ENCODE measurements at places on chromosomes 1 and 21. TPM values are rescaled to one million over a fixed set of nuclear protein-coding genes. Genes with fewer than 3 reads are reported as not detected.

DNA sequence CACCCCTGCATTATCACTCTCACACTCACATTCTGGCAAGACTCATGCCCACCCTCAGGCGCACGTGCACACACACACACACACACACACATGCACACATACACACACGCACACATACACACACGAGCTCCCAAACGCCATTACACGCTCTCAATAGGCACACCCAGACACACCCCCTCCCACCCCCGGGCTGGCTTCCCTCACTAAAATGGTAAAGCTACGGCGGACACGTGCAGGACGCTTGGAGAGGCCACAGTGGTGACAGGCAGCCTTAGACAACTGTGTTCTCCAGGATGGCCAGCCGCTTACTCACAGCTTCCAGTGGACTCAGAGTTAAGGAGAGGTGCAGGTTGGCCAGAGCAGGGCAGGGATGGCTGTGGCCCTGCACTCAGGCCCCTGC is 10.1 kb downstream of the MATN1 start:
- peaks cover 28% of the 10 kb centered on the region for H3K4me1 ChIP-seq
- H3K27ac ChIP-seq = peak overlapping the region; percentile 29

DNA sequence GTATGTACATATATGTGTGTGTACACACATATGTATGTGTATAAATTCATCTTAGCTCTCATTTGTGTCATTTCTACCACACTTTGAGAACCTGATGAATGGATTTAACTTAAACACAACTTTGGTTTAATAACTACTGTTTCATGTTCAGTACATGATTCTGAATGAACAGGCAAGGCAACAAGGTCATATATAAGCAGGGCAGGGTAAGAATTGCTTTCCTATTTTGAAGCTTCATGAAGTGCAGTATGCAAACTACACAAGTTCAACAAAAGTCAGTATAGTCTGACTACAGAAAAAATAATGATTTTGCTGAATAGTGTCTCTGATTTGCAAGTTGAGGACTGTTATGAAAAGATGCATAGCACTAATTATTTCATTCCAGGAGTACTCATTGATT is 127.6 kb downstream of the KCNK2 start:
- peaks cover 3% of the 10 kb centered on the region for H3K27me3 ChIP-seq
- no peaks in the 10 kb centered on the region for H3K4me1 ChIP-seq
- no peak for DNase-seq
- H3K36me3 ChIP-seq = no peaks in the 10 kb centered on the region

DNA sequence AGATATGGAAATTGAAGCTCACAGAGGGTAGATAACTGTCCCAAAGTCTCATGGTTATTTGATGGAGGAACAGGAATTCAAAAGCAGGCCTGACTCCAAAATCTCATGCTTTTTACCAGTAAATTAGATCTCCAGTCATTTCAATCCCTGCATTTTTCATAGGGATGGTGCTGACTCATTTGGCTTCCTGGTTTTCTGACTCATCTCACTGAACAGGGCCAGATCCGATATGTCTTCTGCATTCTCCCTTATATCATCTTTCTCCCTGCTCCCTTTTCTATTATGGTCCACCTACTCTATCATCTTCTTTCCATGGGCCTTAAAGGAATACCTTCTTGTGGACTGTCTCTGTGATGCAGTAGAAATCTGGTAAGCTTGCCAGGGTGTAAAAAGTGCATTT is 187.2 kb downstream of the FGGY start:
- no peaks in the 10 kb centered on the region for H3K36me3 ChIP-seq
- DNase-seq = no peak
- no peaks in the 10 kb centered on the region for H3K27me3 ChIP-seq
- no peak overlapping the region for H3K4me3 ChIP-seq
- peaks cover 8% of the 10 kb centered on the region for H3K4me1 ChIP-seq

- DNase-seq = no peak
- H3K4me1 ChIP-seq = peaks cover 23% of the 10 kb centered on the region
- H3K36me3 ChIP-seq = no peaks in the 10 kb centered on the region
- H3K4me3 ChIP-seq = no peak overlapping the region
These were observed 4.9 kb downstream of the LHX9 start for GRCh38 chr1:197922070-197922390.

- no peaks in the 10 kb centered on the region for H3K36me3 ChIP-seq
- no peak overlapping the region for H3K4me3 ChIP-seq
- H3K4me1 ChIP-seq = no peaks in the 10 kb centered on the region
- peaks cover 4% of the 10 kb centered on the region for H3K27me3 ChIP-seq
- DNase-seq = no peak
These were observed 31.7 kb upstream of the RC3H1 start for GRCh38 chr1:174053826-174054225.

DNA sequence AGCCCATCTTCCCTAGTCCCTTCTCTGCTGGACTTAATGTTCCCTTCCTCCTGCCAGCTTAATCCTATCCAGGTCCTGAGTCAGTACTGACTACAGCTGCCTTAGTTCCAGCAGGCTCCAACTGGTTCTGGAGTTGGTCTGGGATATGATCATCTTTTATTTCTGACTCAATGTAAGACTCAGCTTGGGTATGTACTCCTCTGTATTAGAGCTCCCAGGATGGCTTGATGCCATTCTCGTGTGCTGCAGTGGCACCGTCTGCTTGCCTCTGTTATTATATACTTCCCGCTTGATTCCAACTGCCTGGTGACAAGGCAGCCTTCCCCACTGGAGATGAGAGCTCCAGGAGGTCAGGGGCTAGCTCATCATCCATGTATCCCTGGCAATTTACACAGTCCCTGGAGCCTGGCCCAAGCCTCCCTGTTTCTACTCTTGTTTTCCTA is 164.4 kb upstream of the DPT start:
- no peak overlapping the region for H3K27ac ChIP-seq
- H3K36me3 ChIP-seq = no peaks in the 10 kb centered on the region
- no peak overlapping the region for H3K4me3 ChIP-seq

DNA sequence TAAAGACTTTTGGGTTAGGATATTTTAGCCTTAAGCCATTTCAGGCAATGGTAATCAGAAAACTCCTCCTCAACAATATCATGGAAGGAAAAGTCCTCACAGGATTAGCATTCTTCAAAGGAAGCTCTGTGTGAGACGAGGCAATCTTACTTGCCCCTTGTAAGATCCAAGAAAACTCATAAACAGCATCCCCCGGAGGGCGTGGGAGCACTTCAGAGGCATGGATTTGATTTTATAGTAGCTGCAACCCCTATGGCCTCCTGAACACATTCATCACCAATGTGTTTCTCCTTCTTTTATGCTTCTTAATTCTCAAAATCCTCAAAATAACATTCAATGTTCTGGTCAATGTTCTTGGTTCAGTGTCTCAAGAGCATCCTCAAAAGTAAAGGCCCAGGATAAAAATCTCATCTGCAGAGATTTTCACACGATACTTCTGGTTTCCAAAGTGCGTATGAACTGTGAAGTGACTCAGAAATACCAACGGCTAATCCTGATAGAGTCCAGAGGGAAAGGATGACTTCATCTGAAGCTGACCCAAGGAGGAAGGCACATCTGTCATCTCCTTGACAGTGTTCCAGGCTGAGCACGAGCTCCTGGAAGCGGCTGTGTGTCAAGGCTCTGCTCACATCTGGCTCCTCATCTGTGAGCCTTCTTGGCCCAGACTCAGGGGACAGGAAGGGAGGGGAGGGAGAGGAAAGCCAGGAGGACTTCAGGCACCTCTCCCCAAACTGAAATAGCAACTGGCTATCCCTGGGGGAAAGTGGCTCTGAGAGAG is 49.3 kb upstream of the PSEN2 start:
- H3K4me3 ChIP-seq = no peak overlapping the region
- no peaks in the 10 kb centered on the region for H3K27me3 ChIP-seq
- DNase-seq = no peak
- H3K36me3 ChIP-seq = no peaks in the 10 kb centered on the region
- peaks cover 15% of the 10 kb centered on the region for H3K4me1 ChIP-seq

DNA sequence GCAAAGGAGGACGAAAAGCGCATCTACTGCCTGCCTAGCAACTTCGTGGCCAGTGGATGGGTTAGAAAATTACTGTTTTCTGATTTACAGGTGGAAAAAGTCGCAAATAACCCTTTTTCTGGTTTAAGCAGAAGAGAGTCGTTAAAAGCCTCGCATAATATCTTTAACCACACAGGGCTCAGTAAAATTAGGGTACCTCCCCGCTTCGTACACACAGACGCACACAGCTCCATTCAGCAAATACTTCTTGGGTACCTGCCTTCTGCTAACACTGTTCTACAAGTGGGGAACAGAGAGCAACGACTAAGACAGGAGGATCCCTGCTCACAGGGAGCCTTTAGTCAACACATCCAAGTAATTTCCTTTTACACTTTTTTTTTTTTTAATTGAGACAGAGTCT is 704 bp downstream of the ALG6 start:
- H3K4me3 ChIP-seq = peak overlapping the region; percentile 91
- H3K27ac ChIP-seq = peak overlapping the region; percentile 85
- DNase-seq = no peak
- H3K36me3 ChIP-seq = peaks cover 5% of the 10 kb centered on the region

- H3K27ac ChIP-seq = no peak overlapping the region
- H3K36me3 ChIP-seq = peaks cover 7% of the 10 kb centered on the region
- no peaks in the 10 kb centered on the region for H3K27me3 ChIP-seq
- peaks cover 17% of the 10 kb centered on the region for H3K4me1 ChIP-seq
- H3K4me3 ChIP-seq = no peak overlapping the region
These were observed 698 bp upstream of the NTMT2 start for GRCh38 chr1:170145061-170145460.

DNA sequence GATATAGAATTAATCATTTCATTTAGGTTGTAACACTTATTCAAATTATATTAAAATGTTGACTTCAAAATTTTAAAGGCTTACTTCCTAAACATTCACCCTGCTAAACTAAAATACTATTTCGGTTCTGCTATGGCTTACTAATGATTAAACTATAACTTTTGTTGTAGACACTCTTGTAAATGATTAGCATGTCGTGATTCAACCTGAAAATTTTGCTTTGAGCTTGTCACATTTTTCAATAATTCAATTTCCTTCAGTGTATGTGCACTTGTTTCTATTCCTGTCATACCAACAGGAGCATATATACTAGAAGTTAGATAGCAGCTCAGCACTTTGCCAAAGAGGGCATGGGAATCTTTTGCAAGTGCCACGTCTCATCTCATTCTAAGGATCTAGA is 1018.8 kb downstream of the AMY1C start:
- no peaks in the 10 kb centered on the region for H3K36me3 ChIP-seq
- DNase-seq = no peak
- no peak overlapping the region for H3K4me3 ChIP-seq
- no peaks in the 10 kb centered on the region for H3K4me1 ChIP-seq
- H3K27me3 ChIP-seq = no peaks in the 10 kb centered on the region

- no peak overlapping the region for H3K27ac ChIP-seq
- H3K36me3 ChIP-seq = no peaks in the 10 kb centered on the region
- no peaks in the 10 kb centered on the region for H3K27me3 ChIP-seq
These were observed 2.9 kb upstream of the CAMK1G start for GRCh38 chr1:209580577-209580976.

GRCh38 chr1:224127925-224128819 is 14.3 kb downstream of the FBXO28 start:
- H3K4me3 ChIP-seq = no peak overlapping the region
- H3K27me3 ChIP-seq = no peaks in the 10 kb centered on the region
- H3K4me1 ChIP-seq = peaks cover 20% of the 10 kb centered on the region
- DNase-seq = no peak
- H3K27ac ChIP-seq = no peak overlapping the region

DNA sequence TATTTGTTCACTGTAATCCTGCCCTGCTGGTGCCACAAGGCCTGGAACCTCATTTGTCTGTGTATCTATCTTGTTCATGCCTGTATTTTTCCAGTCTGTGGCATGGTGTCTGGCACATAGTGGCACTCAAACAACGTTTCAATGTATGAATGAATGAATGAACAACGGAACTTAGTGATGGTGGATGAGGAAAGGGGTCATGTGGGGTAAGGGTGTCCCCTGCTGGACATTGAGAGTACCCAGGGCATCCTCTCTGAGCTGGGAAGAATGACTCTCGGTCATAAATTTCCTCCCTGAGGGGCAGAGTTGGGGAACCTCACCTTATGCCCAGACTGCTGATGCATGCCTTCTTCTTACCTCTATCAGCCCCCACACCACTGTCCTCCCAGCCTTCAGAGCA is 18.9 kb upstream of the ZNF683 start:
- H3K27ac ChIP-seq = peak overlapping the region; percentile 41
- no peaks in the 10 kb centered on the region for H3K36me3 ChIP-seq
- no peak overlapping the region for H3K4me3 ChIP-seq
- peaks cover 42% of the 10 kb centered on the region for H3K4me1 ChIP-seq

DNA sequence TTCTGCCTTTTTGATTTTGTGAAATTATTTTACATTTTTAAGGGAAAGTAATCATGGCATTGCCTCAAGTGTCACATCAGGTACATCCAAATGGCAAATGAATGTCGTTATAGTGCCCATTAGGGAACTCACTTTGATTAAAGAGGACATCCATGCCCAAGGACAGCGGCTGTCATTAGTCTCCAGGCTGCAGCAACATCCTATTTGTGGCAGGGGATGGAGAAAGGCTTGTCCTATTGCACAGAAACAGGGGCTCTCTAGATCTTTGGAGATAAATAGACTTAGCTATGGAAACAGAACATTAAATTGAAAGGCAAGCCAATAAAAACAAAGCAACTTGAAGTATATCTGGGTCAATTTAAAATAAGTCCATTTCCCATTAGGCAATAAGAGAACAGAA is 439.3 kb downstream of the NEGR1 start:
- H3K27ac ChIP-seq = no peak overlapping the region
- H3K36me3 ChIP-seq = no peaks in the 10 kb centered on the region
- no peak overlapping the region for H3K4me3 ChIP-seq

GRCh38 chr1:119782631-119783325 is 14.1 kb upstream of the HMGCS2 start:
- no peaks in the 10 kb centered on the region for H3K36me3 ChIP-seq
- peaks cover 2% of the 10 kb centered on the region for H3K27me3 ChIP-seq
- no peak overlapping the region for H3K4me3 ChIP-seq
- no peak for DNase-seq
- no peak overlapping the region for H3K27ac ChIP-seq

RAB3GAP2 gene
- total RNA-seq = 52.0 TPM

KANK4 gene
- total RNA-seq = not detected

TDRD10 gene
- not detected for total RNA-seq

FMO5 gene
- 0.91 TPM for total RNA-seq

NPPA gene
- total RNA-seq = not detected

IER5 gene
- total RNA-seq = 19.6 TPM

OR2L13 gene
- not detected for total RNA-seq

KIF17 gene
- not detected for total RNA-seq

Data from naive thymus-derived CD8-positive, alpha-beta T cell (primary cell).